ENCODE measurements at places on chromosomes 16 and 17.

- DNase-seq = no peak
These were observed 155.2 kb upstream of the C17orf78 start for GRCh38 chr17:37220607-37220953.

DNA sequence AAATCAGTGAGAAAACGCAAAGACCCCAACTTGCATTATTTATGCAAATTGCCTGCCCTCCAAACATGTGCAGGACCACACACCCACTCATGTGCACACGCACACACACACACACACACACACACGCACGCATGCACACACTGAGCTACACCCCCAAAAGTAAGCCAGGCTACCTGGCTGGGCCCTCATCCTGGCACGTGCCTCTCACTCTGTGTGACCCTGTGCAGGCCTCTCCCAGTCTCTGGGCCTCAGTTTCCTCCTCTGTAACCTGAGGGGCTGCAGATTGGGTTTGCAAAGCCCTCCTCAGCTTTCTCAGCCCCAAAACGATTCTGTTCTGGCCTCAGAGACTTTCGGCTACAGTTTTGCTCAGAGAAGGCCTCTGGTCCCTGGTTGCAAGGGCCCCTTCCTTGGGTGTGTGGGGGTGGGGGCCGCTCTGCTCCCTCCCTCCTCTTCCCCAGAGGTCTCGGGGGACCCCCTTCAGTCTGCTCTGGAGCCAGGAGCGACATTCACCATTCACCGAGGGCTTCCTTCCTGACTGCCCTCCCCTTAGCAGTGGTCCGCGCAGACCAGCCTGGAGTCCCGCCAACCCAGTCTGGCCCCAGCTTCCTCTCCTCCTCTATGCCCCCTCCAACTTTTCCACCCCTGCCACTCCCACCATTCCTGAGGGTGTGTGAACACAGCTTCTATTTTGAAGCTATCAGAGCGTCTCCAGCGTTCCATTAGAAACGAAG lies 5.4 kb upstream of the PIK3R6 start:
- DNase-seq = no peak

- DNase-seq = no peak
These were observed 154.1 kb downstream of the STX8 start for GRCh38 chr17:9421525-9421924.

- no peak for DNase-seq
These were observed 99.0 kb downstream of the CCDC182 start for GRCh38 chr17:57645950-57646665.

- DNase-seq = no peak
These were observed 338.0 kb downstream of the SLC39A11 start for GRCh38 chr17:72754513-72754912.
